Naive thymus-derived CD4-positive, alpha-beta T cell (primary cell): ENCODE measurements at places on chromosomes 4 and X. TPM values are rescaled to one million over a fixed set of nuclear protein-coding genes. Genes with fewer than 3 reads are reported as not detected.

PCDH10 gene
- not detected for total RNA-seq

UPF3B gene
- total RNA-seq: 12.6 TPM

GAGE2A gene
- total RNA-seq: not detected

TREX2 gene
- total RNA-seq: 3.8 TPM

FGD1 gene
- total RNA-seq: not detected

YY2 gene
- 1.4 TPM for total RNA-seq

MGARP gene
- total RNA-seq: 0.70 TPM

CLDN2 gene
- total RNA-seq: not detected

ETNPPL gene
- total RNA-seq: not detected

DCHS2 gene
- 0.08 TPM for total RNA-seq

VAMP7 gene
- 28.4 and 32.5 TPM in 2 replicates for total RNA-seq

SUPT20HL2 gene
- total RNA-seq: not detected in 2 replicates

POU3F4 gene
- not detected for total RNA-seq

CLTRN gene
- 0.81 TPM for total RNA-seq

DNA sequence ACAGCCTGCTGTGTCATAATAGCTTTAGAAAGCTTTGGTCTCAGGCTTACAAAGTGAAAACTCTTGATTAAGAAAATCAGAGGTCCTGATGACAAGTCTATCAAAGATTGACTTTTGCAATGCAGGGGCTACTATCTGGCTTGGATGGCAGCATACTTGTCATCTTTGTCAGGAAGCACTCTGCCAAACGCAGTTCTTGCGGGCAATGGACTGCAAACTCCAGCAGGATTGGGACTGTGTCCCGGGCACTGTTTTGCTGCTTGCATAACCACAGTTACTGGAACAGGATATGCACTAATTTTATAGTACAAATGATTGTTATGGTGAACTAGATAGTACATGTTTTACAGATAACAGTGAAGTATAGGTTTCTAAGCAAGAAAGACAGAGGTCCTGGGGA, 185.6 kb downstream of the IQCM start:
- no peak for DNase-seq

- peak; percentile 58 for DNase-seq
These were observed at the start of gene LDOC1 for GRCh38 chrX:141176586-141177451. TSS of gene LDOC1 (minus strand) at chrX:141177129. CDS start at chrX:141177021, 108 bp downstream.

- peak; percentile 66 for DNase-seq
These were observed 6.5 kb upstream of the RNF4 start for GRCh38 chr4:2462218-2462991.

DNA sequence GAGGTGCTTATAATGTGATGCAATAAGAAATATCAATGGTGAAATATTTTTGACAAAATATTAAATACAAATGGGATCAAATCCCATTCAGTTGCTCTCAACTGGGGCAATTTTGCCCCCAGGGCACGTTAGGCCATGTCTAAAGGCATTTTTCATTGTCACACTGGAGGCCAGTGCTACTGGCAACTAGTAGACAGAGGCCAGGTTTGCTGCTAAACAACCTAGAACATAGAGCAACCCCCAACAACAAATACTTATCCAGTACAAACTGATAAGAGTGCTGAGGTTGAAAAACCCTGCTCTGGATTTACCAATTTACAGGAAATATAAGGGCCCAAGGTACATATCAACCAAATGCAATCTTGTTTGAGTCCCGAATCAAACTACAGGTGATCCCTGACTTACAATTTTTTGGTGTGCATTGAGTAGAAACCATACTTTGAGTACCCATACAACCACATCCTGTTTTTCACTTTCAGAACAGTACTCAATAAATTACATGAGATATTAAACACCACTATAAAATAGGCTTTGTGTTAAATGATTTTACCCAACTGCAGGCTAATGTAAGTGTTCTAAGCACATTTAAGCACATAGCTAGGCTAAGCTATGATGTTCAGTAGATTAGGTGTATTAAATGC, 237.5 kb downstream of the HNRNPD start:
- DNase-seq: peak; percentile 42

- no peak for DNase-seq
These were observed 174.5 kb downstream of the CPE start for GRCh38 chr4:165553221-165553810.

- no peak for DNase-seq
These were observed 31.8 kb downstream of the PDGFC start for GRCh38 chr4:156939801-156940200.

DNA sequence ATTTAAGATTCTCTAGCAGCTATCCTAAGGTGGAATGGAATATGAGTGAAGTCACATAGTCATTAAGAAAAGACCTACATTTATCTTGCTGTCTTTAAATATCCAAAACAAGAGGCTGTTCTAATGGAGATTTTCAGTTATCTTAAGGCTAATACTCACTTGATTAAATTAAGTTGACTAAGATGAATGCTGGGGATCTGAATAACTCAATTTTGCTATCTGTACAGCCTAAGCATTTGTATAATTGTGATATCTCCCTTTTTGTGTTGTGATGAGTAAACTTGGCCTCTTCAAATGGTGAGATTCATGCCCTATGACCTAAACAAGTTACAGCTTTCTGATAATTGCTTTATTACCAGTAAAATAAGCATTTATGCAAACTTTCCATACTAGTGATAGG, 13.6 kb upstream of the GUCY1A1 start:
- no peak for DNase-seq

DNA sequence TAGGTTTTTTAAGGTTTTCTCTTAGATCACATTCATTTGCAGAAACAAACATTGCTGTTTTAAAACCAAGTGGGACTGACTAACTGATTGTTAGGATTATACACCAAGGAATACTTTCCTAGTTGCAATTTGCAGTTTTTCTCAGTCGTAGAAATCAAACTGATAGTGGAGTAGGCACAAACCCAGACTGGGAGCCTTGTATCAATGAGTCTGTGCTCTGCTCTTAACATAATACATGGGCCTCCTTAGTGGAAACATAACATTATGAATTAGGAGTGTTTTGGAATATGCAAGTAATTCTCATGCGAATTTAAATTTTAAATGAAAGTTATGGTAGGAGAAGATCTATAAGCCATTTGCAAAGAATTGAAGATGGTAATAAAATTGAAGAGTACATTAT, 223.5 kb downstream of the CLCN4 start:
- DNase-seq: no peak

GRCh38 chr4:576991-577498, 950 bp upstream of the TMEM271 start:
- no peak for DNase-seq

- no peak for DNase-seq
These were observed 94.5 kb downstream of the PCDH19 start for GRCh38 chrX:100315566-100315965.

- no peak for DNase-seq
These were observed 184.0 kb downstream of the TSPAN5 start for GRCh38 chr4:98474408-98474844.

- no peak for DNase-seq
These were observed 36.7 kb upstream of the MXD4 start for GRCh38 chr4:2298532-2298991.

- no peak for DNase-seq
These were observed 113.0 kb downstream of the RBM47 start for GRCh38 chr4:40516651-40517050.

DNA sequence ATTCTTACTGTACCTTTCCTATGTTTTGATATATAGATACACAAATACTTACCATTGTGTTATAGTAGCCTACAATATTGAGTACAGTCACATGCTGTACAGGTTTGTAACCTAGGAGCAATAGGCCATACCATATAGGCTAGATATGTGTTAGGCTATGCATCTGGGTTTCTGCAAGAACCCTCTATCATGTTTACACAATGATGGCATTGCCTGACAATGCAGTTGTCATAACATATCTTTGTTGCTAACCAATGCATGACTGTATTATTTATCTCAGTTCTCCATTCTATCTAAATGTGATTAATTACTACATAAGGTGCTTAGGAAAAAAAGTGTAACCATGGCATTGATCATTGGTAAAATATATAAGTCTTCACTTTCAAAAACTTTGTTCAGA, 10.0 kb upstream of the SPCS3 start:
- no peak for DNase-seq

GRCh38 chr4:99893029-99893428, 1.2 kb downstream of the LAMTOR3 start:
- DNase-seq: no peak

- DNase-seq: no peak
These were observed 19.0 kb downstream of the NKX6-1 start for GRCh38 chr4:84480082-84480481.

DNA sequence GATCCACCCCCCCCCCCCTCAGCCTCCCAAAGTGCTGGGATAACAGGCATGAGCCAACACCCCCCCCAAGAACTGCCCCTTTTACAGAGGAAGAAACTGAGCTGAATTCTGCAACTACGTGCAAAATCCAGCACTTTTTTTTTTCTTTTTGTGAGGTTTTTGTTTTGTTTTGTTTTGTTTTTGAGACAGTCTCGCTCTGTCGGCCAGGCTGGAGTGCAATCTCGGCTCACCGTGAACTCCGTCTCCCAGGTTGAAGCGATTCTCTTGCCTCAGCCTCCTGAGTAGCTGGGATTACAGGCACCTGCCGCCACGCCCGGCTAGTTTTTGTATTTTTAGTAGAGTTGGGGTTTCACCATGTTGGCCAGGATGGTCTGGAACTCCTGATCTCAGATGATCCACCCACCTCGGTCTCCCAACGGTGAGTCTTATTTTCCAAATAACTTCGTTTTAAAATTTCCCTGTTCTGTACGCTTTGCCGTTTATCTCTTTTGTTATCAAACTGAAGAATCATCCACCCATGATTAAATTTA, 4.9 kb downstream of the CRLF2 start:
- no peak for DNase-seq

DNA sequence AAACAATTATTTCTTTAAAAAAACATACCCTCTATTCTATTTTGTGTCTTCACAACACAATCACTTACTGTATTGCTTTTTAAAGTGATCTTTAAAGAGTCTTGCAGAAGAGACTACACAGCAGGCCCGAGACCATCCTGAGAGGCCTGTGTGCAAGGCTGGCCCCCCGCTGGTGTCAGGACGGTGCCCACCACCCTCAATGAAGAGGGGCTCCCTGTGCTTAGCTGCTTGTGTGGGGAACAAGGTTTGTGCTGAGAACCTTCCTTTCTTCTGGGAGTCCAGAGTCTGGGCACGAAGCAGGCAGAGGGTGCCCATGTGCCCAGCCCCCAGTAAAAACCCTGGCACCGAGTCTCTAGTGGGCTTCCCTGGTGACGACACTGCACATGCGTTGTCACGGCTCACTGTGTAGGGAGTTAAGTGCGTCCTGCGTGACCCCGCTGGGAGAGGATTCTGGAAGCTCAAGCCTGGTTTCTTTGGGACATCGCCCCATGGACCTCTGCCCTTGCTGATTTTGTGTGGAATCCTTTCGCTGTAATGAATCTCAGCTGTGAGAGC, 22.0 kb downstream of the RGS12 start:
- DNase-seq: no peak
